ENCODE measurements at places on chromosomes 2 and 18.
A peak's percentile ranks its signal among the peaks of the same experiment; 100 is the strongest.

DNA sequence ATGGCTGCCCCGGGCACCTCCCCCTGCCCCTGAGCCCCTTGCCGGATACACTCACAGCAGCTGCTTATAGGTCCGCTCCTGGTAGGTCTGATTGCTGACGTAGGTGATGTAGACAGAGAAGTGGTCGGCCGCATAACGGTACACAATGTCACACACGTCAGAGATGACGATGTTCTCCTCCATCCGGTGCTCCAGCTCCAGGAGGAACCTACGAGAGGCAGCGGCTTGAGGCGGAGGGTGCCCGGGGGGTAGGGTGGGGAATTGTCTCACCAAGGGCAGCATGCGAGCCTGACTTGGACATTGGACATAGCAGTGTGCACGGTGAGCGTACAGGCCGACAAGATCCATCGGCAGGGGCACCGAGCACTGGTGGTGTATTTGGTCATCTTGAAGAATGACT is 22.8 kb downstream of the SNORC start:
- no peak for DNase-seq

GRCh38 chr2:113962692-113963480 is 73.0 kb downstream of the ACTR3 start:
- no peak for DNase-seq

DNA sequence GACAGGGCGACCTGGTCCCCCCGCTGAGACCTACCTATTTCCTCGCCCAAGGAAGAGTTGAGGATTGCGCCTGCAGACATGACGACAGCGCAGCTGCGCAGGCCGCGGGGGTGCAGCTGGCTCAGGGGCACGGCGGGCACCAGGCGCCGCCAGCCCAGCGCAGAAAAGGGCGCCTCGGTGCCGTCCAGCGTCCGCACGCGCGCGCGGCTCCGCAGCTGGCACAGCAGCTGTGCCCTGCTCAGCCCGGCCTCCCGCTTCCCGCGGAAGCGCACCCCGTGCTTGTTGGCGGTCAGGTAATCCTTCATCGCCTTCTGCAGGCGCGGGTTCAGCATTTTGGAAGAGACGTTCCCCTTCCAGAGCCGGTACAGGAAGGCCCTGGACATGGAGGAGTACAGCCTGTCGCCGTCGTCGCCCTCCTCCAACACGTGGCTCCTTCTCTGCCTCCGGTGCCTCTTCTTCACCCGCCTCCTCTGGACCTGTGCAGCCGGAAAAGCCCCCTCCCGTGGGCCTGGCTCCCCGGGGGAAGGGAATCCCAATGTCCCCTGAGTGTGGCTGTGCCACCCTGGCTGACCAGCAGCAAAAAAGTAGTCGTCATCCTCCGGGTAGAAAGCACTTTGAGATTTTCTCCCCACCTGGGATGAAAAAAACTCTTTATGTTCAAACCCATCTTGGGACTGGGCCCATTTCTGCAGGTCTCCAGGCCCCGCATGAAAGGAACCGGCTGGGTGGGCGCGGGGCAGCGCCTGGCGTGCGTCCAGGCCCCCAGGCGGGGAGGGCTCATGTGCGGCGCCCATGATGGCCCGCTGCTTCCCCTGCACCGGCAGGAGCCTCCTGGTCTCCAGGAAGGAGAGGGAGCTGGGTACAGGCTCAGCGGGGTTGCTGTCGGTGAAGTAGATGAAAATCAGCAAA is 42.7 kb downstream of the ST6GAL2 start:
- DNase-seq: no peak

- DNase-seq: no peak
Observed at GRCh38 chr2:168156661-168157060, 90.7 kb downstream of the STK39 start.

- DNase-seq: no peak
Observed at GRCh38 chr2:190062601-190063000, at the start of gene MSTN. Gene MSTN, minus strand, starts transcription at chr2:190062729. Its CDS starts 133 bp downstream, at chr2:190062596.

GRCh38 chr18:24176727-24177416 is 38.0 kb downstream of the CABYR start:
- DNase-seq: peak; percentile 16

DNA sequence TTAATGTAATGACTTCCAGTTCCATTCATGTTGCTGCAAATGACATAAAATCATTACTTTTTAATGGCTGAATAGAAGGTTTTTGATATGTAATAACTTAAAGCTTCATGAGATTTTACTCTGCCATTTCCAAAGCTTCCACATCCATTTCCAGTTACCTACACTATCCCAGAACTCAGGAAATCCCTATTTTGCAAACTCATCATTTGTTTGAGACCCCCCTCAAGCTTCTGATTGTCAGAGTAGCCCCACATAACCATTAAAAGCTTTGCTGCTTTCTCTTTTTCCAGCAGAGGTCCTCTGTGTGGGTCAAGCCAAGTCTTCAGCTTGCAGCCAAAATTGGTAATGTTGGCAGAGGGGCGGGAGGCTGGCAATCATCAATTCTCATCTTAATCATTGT is 50.6 kb upstream of the IL1R1 start:
- DNase-seq: no peak

- DNase-seq: no peak
Observed at GRCh38 chr2:223604231-223604630, 2.1 kb upstream of the SCG2 start.

GRCh38 chr2:177261116-177262060 is 3.1 kb downstream of the NFE2L2 start:
- DNase-seq: no peak

DNA sequence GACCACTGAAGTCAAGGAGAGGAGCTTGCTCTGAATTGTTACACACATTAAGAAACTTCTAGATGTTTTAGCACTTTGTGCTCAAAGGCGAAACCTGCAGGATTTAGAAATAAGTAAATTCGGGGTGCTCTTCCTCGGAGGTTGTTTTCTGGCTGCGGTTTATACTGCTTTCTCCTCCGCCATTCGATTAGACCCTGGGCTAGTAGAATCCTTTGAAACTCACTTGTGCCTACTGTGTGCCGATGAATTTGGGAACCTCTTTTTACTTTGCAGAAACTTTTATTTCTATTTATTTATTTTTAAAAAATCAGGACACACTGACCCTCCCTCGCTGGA is 3.5 kb downstream of the MEIS1 start:
- DNase-seq: no peak

GRCh38 chr2:8242739-8243138 is 439.1 kb upstream of the ID2 start:
- no peak for DNase-seq

DNA sequence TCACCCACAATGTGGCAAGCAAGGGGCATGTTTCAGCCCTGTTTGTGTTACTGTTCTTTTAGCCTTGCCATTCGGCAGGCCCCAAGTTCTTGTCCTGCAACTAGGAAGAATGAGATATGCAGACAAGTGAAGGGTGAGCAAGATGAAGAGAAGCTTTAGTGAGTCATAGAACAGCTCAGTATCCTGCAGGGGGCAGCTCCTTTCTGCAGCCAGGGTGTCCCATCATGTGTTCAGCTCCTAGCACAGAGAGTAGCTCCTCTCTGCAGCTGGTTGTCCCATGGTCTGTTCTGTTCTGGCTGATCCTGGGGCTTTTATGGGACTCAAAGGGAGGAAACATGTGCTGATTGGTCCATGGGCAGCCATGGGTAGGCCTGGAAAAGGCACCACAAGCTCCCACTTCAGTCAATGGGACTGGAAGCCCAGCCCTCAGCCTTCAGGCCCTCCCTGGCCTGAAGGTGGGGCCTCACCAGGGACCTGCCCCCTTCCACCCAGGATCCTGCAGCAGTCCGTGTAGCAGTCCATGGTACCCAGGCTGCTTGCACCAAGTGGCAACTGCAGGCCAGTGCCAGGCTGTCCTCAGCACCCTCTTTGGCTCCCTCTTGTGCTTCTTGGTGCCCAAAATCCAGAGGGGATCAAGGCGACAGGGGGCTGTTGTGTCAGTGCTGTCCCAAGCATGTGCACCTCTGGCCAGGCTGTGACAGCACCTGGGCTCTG is 326.4 kb downstream of the NR4A2 start:
- no peak for DNase-seq

- no peak for DNase-seq
Observed at GRCh38 chr18:59094569-59094968, 45.1 kb upstream of the SEC11C start.

DNA sequence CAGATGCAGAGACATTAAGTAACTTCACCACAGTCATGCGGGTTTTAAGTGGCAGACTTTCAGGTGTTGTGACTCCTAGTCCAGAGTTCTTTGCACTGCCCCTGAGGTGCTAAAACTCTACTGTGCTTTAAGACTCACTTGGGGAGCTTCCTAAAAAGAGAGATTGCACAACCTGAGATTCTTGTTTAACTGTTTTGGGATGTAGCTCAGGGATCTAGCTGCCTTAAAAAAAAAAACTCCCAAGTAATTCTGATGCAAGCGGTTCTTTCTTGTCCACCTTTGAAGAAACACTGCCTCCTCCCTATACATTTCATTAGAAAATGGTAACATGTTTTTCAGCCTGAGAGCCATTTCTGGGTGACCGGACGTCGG is 13.0 kb downstream of the IL37 start:
- no peak for DNase-seq

Data from CD4-positive, alpha-beta T cell treated with Interleukin-21 for 1 hour (primary cell).